Stimulated activated CD4-positive, alpha-beta T cell treated with anti-CD3 and anti-CD28 coated beads, TNF-alpha, amount 100 ng/mL, for 4 hours (primary cell): ENCODE measurements at places on chromosomes 12 and 14.

DNA sequence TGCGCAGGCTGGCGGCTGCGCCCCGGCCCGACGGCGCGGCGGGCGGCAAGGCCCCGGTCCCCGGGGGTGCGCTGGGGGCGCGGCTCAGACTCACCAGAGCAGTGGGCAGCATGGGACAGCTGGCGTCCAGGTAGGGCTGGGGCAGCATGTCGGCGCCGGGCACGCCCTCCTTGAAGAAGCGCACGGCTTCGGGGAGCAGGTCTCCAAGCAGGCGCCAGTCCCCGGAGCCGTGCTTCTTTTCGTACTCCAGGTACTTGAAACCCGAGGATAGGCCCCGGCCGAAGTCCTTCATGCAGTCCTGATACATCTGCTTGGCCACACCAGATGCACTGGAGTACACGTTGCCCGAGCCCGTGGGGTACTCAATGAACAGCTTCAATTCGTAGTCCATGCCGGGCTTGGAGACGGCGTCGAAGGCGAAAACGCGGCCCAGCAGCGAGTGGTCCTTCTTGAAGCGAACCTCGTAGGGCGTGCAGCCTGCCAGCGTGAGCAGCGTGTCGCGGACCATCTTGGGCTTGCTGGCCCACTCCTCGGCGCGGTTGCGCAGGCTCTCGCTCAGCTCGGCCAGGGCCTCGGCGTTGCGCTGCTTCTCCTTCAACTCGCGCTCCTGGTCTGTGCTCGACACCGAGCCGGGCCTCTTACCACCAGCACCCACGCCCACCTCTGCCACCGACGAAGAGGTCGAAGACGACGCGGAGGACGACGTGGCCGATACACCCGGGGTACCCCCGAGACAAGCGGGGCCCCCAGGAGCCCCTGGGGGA lies 2.2 kb downstream of the IRF2BPL start:
- DNase-seq, result no peak

DNA sequence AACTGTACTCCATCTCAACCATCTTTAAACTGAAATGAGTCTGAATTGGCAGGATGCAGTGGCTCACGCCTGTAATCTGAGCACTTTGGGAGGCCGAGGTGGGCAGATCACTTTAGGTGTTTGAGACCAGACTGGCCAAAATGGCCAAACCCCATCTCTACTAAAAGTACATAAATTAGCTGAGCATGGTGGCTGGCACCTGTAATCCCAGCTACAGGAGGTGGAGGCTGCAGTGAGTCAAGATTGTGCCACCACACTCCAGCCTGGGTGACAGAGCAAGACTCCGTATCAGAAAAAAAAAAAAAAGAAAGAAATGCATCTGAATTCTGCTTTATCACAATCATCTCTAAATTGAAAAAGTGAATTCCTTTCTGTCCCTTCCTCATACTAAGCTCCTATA lies 110.3 kb downstream of the NELL2 start:
- no peak for DNase-seq

- no peak for DNase-seq
Observed at GRCh38 chr12:29082522-29082921, 66.6 kb upstream of the FAR2 start.

DNA sequence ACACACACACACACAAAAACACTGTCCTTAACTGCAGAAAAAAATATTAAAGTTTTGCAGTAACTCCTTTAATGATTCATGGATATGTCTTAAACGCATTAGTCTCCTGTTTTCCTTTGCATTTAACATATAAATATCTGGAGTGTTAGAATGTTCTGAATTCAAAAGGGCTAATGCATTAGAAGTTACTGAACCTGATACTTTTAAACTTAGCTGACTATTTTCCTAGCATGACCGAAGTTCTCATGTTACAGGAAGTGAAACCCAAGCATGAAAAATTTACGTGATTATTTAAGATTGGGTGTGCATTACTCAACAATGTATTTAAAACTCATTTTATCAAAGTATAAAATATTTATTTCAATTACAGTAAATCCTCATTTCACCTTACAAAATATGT lies 791.2 kb downstream of the FLRT2 start:
- no peak for DNase-seq

GRCh38 chr12:75725521-75726111 lies 214.2 kb upstream of the KRR1 start:
- DNase-seq, result no peak

DNA sequence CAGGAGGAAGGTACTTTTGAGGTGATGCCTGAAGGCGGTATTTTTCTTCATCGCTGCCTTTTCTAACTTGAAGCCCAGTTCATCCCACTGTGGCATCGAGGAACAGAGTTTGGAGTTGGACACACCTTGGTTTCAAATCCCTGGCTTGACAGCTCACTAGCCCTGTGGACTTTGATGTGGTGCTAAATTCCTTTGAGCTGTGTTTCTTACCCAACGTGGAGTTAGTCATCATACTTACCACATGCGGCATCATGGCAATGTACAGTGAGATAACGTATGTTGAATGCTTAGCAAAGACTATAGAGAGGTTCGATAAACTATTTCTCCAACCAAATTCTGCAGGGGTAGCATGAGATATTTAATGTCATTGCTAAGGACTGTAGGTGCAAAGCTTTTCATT lies 3.4 kb downstream of the PLEKHG3 start:
- no peak for DNase-seq

DNA sequence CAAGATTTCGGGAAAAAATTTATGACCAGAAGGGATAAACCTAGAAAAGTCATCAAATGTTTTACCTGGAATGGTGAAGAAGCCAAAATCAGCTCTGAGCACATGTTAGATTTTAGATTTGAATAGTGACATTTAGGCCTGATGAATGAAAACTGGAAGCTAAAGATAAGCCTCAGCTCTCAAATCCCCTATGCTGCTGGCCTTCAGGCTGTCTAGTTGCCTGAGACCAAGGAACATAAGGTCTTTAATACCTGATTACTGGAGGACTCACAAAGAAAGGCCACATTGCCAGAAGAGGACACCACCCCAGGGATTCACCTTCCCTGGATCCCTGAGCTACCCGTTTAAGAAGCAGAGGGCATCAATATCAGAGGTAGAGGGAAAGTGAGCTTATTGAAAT lies 56.6 kb downstream of the BCL2L14 start:
- no peak for DNase-seq

DNA sequence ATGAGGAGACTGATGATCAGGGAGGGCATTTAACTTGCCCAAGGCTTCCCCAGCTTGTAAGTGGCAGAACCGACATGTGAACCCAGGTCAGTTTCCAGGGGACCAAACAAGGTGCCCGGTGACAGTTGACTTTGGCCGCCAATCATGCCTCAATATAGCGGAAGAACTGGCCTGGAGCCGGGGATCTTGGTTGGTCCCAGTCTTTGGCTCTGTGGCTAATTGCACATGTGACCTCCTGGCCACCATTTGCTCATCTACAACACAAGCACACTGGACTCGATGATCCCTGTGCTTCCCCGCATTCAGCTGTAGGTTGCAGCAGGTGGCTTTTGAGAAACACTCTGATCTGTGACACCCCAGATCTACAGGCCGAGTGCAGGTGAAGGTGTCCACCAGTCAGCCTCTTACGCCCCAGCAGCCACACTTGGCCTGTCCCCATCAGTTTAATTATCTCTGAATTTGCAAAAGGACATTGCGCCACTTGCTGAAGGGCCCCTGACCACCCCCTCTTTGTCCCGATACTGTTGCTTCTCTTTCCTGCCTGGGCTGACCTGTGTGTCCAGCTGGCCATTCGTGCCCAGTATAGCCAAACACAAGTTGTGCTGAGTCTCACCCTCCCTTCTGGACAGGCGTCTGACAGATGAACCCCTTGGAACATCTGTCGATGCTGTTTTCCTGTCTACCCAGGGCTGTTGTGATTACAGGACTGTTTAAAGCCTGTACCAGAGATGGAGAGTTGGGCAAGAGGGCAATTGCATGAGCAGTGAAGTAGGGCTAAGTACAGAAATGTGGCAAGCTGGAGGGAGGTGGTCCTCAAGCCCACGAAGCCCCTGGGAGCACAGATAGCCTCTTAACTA lies 14.1 kb downstream of the ACACB start:
- DNase-seq, result no peak

DNA sequence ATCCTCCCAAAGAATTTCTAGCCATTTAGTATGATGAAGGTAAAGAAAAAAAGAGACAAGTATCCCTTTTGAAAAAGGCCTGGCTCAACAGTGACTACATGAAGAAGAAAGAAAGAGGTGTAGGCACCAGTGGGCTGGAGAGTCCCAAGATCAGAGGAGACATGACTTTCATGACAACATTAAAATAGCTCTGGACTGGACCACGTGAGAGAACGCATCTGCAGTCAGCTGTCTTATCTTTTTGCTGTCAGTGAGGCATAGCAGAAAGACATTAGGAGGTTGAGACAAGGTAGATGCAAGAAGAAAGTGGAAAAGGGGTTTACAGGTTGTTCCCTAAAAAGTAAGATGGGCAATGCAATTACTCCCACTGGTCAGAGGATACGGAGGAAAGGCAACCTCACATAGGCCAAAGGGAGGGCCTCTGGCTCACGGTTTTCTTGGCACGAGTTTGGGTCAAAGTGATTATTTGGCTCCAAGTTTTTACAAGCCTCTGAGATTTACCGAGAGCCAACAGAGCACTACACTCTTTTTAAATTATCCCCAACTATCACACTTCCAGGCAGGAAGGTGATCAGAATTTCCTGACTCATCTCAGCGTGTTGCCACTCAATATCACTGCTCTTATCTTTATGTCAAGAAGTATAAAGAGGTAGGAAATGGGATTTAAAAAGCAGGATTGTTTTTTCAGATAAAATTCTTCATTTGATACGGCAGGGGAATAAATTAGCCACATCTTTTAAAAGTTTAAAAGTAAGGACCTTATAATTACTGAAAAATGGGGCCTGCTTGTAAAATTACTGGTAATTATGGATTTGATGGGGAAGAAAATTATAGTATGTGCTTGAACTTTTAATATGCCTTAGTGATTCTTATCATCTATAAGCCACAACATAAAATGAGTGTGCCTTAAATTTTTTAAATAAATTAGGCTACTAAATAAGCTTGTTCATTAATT lies 29.2 kb downstream of the TMTC1 start:
- no peak for DNase-seq

GRCh38 chr12:131477613-131478012 lies 233.3 kb upstream of the SFSWAP start:
- no peak for DNase-seq

DNA sequence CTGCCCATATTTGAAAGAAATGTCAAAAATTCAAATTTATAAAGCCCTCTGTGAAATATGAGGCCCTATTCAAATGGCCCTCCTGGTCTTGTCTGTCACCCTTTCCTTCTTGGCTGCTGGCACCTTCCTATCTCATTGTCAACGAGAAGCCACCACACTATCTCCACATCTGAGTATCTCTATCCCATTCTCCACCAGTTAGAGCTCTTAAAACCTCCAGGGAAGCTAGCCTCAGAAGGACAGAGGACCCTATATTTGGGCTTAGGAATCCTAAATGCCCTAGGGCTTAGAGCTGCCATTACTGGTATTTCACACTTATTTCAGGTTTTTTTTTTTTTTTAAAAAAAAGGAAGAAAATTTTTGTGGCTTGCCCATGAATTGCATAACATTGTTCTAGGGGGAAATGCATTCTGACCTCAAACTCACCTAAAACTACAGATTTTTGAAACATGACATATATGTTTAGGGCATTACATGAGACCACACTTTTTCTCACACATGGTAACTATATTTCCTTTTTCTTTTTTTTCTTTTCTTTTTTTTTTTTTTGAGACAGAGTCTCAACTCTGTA lies 25.0 kb downstream of the SLC25A21 start:
- no peak for DNase-seq

DNA sequence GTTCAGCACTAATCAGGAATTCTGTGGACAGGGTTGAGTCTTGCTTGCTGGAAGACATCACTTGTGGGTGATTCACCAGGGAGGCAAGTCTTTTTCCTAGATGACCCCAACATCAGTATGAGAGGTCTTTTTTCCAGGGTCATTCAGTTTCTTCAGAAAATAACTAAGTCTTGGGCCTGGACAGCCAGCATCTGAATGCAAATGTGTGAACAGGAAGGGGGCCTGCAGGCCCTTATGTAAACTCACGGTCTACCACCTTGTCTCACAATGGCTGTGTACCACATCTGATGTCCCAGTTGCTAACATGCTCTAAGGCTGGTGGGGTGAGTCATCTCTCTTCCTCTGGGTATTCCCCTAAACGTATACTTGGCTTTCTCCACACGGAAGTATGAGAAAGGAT lies 79.2 kb downstream of the HECTD4 start:
- no peak for DNase-seq

DNA sequence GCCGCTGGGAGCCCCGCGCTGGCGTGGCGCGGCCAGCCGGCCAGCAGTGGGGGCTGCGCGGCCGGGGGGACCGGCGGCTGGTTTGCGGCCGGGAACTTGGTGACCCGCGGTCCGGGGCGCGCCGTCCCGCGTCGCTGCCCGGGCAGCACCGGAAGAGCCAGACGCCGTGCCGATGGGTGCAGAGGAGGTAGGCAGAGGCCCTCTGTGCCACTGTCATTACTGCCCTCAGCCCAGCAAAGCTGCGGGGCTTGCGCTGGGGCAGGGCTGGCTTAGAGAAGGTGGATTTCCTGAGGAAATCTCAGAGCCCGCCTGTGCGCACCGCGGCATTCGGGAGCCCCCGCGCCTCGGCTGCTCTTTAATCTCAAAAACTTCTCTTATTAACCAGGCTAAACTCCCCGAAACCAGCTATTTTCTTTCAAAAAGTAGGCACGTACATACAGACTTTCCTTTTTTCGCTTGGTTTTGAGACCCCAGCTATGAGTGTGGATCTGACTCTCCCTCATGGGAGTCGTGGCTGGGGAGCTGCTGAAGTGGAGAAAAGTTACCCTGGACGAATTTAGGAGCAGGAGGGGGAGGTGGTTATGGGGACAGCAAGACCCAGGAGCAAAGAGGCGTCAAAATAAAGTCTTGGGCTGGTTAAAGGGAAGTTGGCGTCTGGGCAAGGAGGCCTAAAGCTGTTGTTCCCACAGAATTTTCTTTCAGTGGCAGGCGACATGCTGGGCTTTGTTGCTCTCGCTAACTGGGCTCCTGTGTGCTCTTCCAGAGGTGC lies 802 bp downstream of the SUSD6 start:
- no peak for DNase-seq

DNA sequence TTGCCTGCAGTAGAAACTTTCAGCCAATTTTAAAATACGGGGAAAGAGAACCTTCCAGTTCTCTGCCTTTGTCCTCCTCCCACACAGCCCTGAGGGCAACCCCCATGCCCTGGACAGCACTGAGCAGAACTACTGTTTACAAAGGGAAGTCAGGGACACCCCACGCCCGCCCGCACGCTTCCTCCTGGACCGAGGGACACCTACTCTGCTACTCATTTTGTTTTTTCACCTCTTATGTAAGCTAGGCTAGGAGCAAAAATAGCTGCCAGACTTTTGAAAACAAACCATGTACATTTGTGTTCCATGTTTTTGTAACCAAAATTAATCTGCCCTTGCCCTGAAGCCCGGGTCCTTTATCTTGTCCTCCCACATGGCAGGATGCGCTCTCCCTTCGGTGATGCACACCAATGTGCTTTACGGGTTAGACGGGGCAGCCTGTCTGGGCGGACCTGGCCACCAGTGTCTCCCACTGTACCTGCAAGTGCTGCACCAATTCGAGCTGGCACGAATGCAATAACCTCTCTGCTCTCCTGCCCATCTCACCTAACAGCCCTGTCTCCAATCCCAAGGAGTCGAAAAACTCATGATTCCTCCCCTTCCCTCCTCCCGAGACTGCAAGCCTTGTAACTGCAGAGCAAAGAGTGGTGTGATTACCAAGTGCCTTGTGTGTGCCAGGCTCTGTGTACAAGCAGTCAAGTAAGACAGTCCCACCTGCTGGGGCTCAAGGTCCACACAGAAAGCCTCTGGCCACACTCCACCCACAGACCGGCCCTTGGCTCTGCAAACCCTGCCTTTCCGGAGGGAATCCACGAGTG lies 85.2 kb downstream of the CCDC88C start:
- no peak for DNase-seq

GRCh38 chr12:42325326-42325652 lies 605 bp downstream of the ZCRB1 start:
- no peak for DNase-seq
